GM12892 (cell line): ENCODE measurements at places on chromosomes 2 and 18.

DNA sequence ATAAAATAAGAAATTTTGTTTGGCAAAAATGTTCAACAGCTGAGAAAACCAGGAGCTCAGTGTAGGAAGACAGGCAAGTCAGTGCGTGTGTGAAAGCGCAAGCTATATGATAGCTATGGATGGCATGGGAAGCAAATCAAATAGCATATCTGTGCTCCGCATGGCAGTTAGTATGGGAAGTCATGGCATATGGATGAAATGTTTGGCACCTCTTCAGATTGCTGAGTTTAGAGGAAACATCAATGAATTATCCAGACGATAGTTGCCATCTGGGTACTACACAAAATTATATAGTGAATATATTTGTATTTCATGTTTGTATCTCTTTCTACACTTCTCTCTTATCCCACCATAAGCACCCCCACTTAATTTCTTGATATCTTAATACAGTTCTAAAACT, 85.9 kb upstream of the TWSG1 start:
- DNase-seq, result no peak

GRCh38 chr2:160689441-160689840, 195.8 kb upstream of the RBMS1 start:
- DNase-seq, result no peak

DNA sequence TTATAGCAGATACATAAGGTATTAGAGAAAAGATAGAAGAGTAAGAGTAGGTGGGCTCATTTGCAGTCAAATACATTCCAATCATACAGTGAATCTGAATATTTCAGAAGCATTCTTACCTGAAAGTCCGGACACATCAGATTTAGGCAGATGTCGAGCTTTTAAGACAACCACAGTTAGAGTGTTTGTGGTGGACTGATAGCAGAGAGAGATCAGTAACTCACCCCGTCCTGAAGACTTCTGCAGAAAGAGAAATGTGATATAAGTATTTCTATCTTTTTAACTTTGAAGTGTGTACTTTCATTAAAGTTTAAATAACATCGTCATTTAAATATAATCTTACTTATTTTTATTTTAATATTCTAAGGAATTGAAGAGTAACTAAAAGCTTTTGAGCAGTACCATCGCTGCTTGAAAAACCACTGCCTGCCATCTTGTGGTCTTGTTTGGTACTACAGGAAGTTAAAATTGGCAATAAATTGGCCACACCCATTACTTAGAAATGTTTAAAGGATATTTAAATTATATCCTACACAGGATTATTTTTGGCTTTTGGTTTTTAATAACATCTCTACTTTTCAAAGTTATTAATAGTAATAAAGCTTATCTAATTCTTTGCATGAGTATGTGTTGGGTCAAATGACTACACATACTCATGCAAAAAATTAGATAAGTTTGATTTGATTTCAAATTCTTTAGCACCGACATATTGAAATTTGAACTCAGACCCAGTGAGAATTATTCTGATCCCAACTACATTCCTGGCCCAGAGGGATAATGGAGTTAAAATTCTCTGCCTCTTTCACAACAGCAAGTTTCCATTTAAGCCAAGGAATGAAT, 5.5 kb downstream of the SYT4 start:
- no peak for DNase-seq

DNA sequence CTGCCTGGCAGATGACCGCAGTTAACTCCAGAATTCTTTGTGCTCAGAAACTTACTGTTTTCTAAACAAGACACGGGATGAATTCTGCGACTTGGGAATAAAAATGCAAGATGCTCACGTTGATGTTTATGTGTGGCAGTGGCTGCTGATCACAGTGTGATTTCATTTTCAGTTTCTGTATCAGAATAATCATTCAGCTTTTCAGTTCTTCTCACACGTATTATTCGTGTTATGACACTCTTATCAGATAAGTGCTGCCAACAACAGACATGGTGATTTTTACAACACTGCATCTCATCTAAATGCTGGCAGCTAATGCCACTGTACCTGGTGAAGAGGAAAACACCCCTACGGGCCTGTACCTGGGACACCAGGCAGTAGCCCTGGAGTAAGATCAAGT, 272.9 kb upstream of the REV1 start:
- DNase-seq, result no peak

- no peak for DNase-seq
These were observed 226.9 kb upstream of the THSD7B start for GRCh38 chr2:136538489-136538888.

GRCh38 chr2:106841886-106842645, 43.9 kb downstream of the ST6GAL2 start:
- DNase-seq, result no peak

- no peak for DNase-seq
These were observed 476.3 kb downstream of the SOX11 start for GRCh38 chr2:6168485-6168884.

- no peak for DNase-seq
These were observed 79.5 kb upstream of the ODC1 start for GRCh38 chr2:10527585-10527984.

DNA sequence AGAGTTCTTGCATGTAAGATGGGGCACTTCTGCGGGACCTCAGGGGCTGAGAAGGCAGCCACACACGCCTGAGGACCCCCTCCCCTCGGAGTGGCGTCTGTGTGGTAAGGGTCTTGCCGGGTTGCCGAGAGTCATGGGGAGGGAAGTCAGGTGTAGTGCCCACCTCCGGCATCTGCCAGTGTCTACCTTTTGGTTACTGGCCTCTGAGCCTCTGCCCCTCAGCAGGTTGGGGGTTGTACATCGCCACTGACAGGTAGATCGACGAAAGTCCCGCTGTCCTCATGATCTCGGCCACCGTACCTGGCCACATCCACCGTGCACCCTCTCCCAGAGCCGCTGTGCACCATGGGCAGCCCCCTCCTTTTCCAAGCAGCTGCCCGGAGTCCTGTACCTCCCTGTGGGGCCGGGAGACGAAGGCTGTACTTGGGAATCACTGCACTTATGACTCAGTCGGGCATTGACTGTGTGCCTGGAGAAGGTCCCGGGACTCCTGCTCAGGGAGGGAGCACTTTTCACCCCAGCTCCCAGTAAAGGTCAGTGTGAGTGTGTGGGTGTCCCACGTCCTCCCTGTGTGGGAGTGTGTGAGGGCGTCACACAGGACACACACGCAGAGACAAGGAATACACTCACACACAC, 332.4 kb upstream of the MYT1L start:
- DNase-seq, result no peak

DNA sequence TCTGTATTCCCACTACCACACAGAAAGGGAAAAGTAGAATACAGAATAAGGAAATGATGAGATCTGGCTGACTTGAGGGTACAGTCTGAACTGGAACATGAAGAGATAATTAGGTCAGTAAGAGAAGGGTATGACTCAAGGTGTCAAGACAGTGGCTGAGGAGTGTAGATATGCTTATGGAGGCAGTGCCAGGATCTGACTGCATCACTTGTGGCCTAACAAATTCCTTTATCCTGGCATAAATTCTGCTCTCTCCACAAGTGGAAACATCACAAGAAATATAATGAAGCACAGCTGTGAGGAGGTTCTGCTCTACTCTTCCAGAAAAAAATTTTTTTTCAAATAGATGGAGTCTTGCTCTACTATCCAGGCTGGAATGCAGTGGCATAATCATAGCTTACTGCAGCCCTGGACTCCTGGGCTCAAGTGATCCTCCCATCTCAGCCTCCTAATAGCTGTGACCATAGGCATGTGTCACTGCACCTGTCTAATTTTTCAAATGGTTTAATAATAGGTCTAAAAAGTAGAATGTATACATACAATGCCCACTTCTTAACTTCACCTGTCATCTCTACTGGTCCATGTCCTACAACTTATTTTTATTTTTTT, 85.3 kb downstream of the C2orf74 start:
- DNase-seq, result no peak

DNA sequence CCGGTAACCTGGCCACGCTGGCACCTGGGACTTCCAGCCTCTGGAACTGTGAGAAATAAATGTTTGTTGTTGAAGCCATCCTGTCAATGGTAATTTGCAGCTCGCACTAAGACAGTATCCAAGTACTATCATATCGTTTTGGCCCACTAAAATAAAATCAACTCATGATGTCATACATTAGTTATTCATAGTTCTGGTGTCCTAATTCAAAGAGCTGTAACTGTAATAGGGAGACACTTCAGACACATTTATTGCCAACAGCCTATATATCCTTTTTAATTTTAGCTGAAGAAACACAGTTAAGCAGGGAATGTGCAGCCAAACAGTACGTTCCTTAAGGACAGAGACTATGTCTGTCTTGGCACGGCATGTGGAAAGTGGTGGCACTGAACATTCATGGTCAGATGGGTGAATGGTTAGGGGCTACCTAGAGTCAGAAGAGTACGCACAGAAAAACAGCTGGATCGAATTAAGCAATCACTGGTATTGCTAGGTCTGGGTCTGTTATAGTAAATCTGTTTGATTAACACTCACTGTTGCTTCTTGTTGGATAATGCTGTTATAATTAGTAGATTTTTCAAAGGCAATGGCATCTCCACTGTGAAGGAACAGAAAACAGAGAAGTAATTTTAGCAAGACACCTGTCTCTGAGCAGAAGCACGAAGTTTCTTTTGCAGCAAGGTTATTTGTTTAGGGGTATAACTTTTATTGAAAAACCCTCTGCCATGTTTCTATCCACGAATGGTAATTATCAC, 41.3 kb upstream of the CREG2 start:
- no peak for DNase-seq

DNA sequence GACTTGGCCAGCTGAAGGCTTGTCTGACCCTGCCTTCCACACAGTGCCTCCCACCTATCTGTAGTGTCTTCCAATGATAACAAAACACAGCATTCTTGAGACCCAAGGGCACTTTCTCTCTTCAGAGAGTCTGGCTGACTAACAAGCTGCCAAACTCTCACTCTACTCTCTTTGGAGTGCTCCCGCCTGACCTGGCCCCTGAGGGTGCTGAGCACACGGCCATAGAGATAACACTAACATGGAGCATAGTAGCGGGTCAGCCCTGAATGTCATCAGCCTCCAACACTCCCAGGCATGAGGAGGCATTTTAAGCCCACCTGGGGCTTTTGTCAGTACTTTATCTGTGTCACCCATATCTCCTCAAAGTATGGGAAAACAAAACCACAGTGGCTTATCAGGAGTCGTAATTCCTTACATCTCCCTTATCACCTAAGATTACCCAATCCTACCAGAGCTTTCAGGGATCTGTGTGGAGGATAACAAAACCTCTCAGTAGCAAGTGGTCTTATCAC, 160.3 kb upstream of the TCF4 start:
- DNase-seq, result no peak

DNA sequence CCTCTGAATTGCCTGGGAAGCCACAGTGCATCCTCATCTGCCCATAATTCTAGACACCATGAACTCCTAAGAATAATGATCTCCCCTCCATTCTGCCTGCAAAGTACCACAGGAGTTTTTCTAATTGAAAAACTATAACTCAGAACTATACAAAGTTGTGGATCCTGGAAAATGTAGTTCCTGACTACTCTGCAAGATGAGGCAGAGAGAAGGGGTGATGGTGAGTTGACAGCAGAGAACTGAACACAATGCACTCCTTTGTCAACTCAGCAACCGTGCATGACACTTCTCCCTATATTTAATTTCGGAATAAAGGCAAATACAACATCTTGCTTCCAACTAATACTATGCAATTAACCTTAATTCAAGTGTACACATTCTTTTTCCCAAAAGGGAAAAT, 471.1 kb upstream of the FAM98A start:
- no peak for DNase-seq

GRCh38 chr2:62319070-62319469, 123.2 kb downstream of the B3GNT2 start:
- DNase-seq, result no peak

DNA sequence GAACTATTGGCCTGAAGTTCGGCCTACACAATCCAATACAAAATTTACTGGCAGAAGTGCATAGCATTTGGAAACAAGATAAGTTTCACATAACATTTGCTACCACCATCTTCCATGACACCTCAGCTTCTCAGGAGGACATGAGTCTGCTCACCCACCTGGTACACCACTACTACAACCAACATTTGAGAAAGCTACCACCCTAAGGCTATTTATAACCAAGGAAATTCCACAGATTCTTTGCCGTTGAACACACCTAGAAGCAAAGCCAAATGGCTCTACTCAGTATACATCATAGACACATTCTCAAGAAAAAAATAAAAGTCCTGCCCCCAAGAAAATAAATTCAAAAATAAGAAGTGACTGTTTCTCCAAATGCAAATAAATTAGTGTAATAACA, 145.3 kb downstream of the SPAG16 start:
- DNase-seq, result no peak
